ENCODE measurements at places on chromosomes 6 and 20. TPM values are rescaled to one million over a fixed set of nuclear protein-coding genes. Genes with fewer than 3 reads are reported as not detected.
A peak's percentile ranks its signal among the peaks of the same experiment; 100 is the strongest.

- no peak overlapping the region for H3K27ac ChIP-seq
- no peak for DNase-seq
- peaks cover 11% of the 10 kb centered on the region for H3K4me1 ChIP-seq
- no peak overlapping the region for H3K4me3 ChIP-seq
- H3K27me3 ChIP-seq: peaks cover 4% of the 10 kb centered on the region
These were observed 47.7 kb downstream of the BANF2 start for GRCh38 chr20:17747431-17747846.

GRCh38 chr20:44370639-44371218, 15.2 kb downstream of the HNF4A start:
- peaks cover 4% of the 10 kb centered on the region for H3K4me1 ChIP-seq
- H3K27me3 ChIP-seq: peaks cover 9% of the 10 kb centered on the region
- H3K4me3 ChIP-seq: no peak overlapping the region
- no peak for DNase-seq

GRCh38 chr6:137039010-137039409, 5.8 kb downstream of the IL20RA start:
- no peaks in the 10 kb centered on the region for H3K36me3 ChIP-seq
- H3K27ac ChIP-seq: no peak overlapping the region
- H3K27me3 ChIP-seq: peaks cover 70% of the 10 kb centered on the region
- H3K4me3 ChIP-seq: no peak overlapping the region

DNA sequence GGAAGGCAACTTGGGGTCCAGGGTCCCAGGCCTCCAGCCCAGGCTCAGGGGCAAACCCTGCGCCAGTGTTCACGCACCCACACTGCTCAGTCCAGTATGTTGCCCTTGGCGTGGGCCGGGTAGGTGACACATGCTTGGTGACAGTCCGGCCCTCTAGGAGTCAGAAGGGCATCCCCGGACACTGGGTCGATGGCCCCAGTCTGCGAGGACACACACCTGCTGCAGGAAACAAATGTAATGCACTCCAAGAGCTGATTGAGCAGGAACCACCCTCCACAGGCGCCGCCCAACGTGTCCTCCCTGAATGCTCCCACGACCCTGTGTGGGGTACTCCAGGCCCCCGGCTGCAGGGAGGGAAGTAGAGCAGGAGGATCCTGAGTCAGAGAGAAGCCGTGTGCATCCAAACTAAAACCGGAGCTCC, 160.7 kb downstream of the DLL1 start:
- no peaks in the 10 kb centered on the region for H3K4me1 ChIP-seq
- no peaks in the 10 kb centered on the region for H3K36me3 ChIP-seq
- peak; percentile 82 for DNase-seq
- no peak overlapping the region for H3K4me3 ChIP-seq
- H3K27ac ChIP-seq: no peak overlapping the region
- H3K27me3 ChIP-seq: no peaks in the 10 kb centered on the region

The PBOV1 gene
- total RNA-seq: not detected

The OOEP gene
- not detected for total RNA-seq

The RALGAPB gene
- total RNA-seq: 37.1 TPM

DNA sequence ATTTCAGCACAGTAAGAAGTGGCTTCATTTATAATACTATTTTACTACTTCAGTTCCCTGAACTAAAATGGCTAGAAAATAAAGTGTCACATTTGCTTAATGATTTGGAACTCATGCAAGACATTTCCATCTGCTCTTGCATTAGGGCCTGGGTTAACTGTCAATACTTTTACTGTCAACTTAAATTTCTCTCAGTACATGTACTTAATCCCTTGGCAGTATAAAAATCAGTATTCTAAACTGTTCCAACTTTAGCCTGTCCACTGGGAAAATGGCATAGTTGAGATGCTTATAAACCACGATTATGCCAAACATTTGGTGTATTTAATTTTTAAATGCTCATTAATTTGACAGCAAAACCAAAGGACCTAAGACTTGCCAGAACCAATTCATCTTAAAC, 154.5 kb downstream of the ASCC3 start:
- H3K27ac ChIP-seq: no peak overlapping the region
- peaks cover 11% of the 10 kb centered on the region for H3K36me3 ChIP-seq
- DNase-seq: no peak
- no peak overlapping the region for H3K4me3 ChIP-seq
- peaks cover 46% of the 10 kb centered on the region for H3K4me1 ChIP-seq
- H3K27me3 ChIP-seq: no peaks in the 10 kb centered on the region

GRCh38 chr6:44698602-44699001, 311.1 kb downstream of the CDC5L start:
- H3K27ac ChIP-seq: no peak overlapping the region
- peaks cover 7% of the 10 kb centered on the region for H3K27me3 ChIP-seq
- DNase-seq: peak; percentile 44

- no peak overlapping the region for H3K27ac ChIP-seq
- H3K4me3 ChIP-seq: no peak overlapping the region
- H3K4me1 ChIP-seq: no peaks in the 10 kb centered on the region
- H3K27me3 ChIP-seq: peaks cover 3% of the 10 kb centered on the region
These were observed 98.7 kb downstream of the RNF144B start for GRCh38 chr6:18485660-18486435.

DNA sequence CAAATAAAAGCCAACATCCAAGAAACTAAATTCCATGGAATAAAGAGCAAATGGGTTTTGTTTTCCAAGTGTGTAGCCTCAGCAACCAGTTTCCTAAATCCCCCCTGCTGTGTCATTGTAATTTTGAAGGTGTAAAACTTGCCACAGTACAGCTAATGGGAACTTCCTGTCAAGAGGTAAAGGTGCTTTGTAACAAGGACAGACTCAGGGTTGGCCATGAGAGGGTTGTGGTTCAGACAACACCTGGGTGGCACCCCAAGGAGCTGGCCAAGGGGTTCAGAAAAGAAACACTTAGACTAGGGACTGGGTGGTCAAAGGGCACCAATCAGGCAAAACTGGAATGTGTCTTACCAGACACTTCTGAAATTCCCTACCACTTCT, 52.4 kb upstream of the LYRM2 start:
- no peaks in the 10 kb centered on the region for H3K27me3 ChIP-seq
- peaks cover 53% of the 10 kb centered on the region for H3K36me3 ChIP-seq
- H3K4me1 ChIP-seq: no peaks in the 10 kb centered on the region
- H3K27ac ChIP-seq: peak overlapping the region; percentile 10

DNA sequence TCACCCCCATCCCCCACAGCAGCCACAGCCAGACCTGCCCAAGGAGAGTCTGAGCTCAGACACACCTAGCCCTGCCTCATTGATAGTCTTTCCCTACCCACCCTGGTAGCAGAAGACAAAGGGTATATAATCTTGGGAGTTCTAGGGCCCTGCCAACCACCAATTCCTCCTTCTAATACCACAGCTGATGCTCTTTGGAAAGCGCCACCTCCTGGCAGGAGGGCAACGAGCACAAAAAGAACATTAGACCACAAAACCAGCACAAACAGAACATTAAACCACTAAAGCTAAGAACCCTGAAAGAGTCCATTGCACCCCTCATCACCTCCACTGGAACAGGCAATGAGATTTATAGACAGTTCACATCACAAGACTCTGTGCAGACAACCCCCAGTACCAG, 195.8 kb upstream of the FUT9 start:
- no peaks in the 10 kb centered on the region for H3K36me3 ChIP-seq
- no peaks in the 10 kb centered on the region for H3K4me1 ChIP-seq
- no peak for DNase-seq
- H3K4me3 ChIP-seq: no peak overlapping the region
- no peaks in the 10 kb centered on the region for H3K27me3 ChIP-seq

DNA sequence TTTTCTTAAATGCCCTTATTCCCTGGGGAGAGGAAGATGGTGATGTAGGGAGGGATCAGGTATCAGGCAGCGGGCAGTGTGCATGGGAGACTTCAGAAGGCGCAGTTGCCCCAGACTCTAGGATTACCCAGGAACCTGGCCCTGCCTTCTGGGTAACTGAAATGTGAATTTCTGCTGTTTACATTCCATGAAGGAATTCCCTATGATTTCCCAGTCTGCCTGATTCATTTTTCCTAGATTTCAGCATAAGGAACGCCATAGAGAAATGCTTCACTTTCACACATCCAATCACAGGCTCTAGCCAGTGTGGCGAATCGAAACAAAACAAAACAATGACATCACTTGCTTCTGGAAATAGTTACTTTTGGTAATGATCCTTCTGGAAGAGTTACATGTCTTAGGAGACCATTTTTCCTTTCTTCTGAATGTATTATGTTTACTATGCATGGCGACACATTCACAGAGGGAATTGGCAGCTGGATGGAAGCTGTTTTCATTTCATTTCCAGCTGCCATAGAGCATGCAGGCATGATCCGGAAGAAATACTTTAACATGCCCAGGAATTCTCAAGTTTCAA, 33.3 kb downstream of the LRP11 start:
- peaks cover 7% of the 10 kb centered on the region for H3K36me3 ChIP-seq
- no peaks in the 10 kb centered on the region for H3K27me3 ChIP-seq
- DNase-seq: no peak
- H3K4me1 ChIP-seq: peaks cover 18% of the 10 kb centered on the region
- H3K27ac ChIP-seq: peak overlapping the region; percentile 94

- no peaks in the 10 kb centered on the region for H3K27me3 ChIP-seq
- DNase-seq: no peak
- no peaks in the 10 kb centered on the region for H3K4me1 ChIP-seq
These were observed 12.4 kb downstream of the LY86 start for GRCh38 chr6:6600875-6601274.

GRCh38 chr6:13479971-13480434, 7.4 kb downstream of the GFOD1 start:
- H3K4me3 ChIP-seq: no peak overlapping the region
- no peaks in the 10 kb centered on the region for H3K4me1 ChIP-seq
- no peak overlapping the region for H3K27ac ChIP-seq

DNA sequence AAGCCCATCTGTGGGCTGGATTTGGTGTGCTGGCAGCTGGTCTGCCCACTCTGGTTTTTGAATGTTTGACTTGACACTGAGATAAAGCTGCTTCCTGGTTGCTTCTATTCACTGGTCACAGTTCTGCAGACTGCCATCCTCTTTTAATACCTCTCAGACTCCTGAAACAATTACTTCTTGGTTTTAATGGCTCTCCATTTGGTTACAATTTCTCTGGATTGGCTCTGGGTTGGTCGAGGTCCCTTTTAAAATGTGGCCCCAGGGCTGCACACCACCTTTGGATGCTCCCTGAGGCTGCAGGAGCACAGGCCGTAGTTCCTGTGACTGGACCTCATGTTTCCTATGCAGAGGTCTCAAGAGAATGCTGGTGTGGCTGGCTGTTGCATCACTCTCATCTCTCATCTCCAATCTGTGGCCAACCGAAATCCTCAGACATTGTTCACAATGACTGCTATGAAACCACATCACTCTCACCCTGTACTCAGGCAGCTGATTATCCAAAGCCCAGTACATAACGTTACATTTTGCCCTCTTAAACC, 98.5 kb downstream of the INSM1 start:
- peaks cover 7% of the 10 kb centered on the region for H3K36me3 ChIP-seq
- no peak overlapping the region for H3K4me3 ChIP-seq
- no peak for DNase-seq
- no peak overlapping the region for H3K27ac ChIP-seq

DNA sequence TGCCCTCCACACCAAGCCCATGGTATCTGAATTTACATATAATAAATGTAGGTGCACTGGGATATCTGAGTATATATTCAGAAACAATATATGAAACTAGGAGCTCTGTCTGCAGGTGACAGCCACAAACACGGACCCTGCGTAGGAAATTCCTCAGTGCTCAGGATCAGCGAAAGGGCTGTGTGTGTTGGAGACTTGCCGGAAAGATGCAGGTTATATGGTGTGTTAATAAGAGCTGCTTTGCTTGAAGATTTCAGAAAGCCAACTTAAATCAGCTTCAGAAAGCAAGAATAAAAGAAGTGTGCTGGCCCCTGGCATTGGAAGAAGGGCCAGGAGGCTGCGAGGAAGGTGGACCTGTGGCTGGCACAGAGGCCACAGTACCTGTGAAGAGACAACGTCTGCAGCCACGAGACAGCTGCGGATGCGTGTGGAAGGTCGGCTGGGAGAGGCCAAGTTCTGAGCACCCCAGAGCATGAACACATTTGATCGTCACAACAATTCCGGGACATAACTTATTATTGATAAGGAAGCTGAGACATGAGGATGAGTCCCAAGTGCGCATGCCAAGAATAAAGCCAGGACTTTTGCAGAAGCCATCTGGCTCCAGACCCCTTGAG, 183.2 kb downstream of the DLL1 start:
- H3K4me1 ChIP-seq: no peaks in the 10 kb centered on the region
- DNase-seq: peak; percentile 15
- no peak overlapping the region for H3K27ac ChIP-seq
- no peaks in the 10 kb centered on the region for H3K27me3 ChIP-seq
- H3K4me3 ChIP-seq: no peak overlapping the region
- H3K36me3 ChIP-seq: no peaks in the 10 kb centered on the region

The TMC2 gene
- total RNA-seq: not detected

The FOXC1 gene
- 106 TPM for total RNA-seq

The TCF15 gene
- not detected for total RNA-seq

The TDRD6 gene
- total RNA-seq: 0.05 TPM

The ASIP gene
- total RNA-seq: not detected

GRCh38 chr20:21396599-21397340, 556 bp downstream of the NKX2-4 start:
- no peak overlapping the region for H3K27ac ChIP-seq
- peaks cover 4% of the 10 kb centered on the region for H3K36me3 ChIP-seq
- H3K27me3 ChIP-seq: peaks cover 78% of the 10 kb centered on the region
- no peak overlapping the region for H3K4me3 ChIP-seq

- DNase-seq: no peak
- H3K4me1 ChIP-seq: no peaks in the 10 kb centered on the region
- no peak overlapping the region for H3K4me3 ChIP-seq
- peaks cover 3% of the 10 kb centered on the region for H3K27me3 ChIP-seq
- no peaks in the 10 kb centered on the region for H3K36me3 ChIP-seq
- H3K27ac ChIP-seq: no peak overlapping the region
These were observed 78.7 kb downstream of the CDH22 start for GRCh38 chr20:46229478-46230105.

GRCh38 chr20:9323622-9324021, 190.8 kb upstream of the LAMP5 start:
- H3K27me3 ChIP-seq: no peaks in the 10 kb centered on the region
- peaks cover 3% of the 10 kb centered on the region for H3K4me1 ChIP-seq
- H3K4me3 ChIP-seq: no peak overlapping the region

- no peak overlapping the region for H3K4me3 ChIP-seq
- H3K27ac ChIP-seq: peak overlapping the region; percentile 76
- no peaks in the 10 kb centered on the region for H3K27me3 ChIP-seq
- H3K4me1 ChIP-seq: peaks cover 20% of the 10 kb centered on the region
- H3K36me3 ChIP-seq: peaks cover 8% of the 10 kb centered on the region
These were observed 31.7 kb upstream of the ASXL1 start for GRCh38 chr20:32326504-32326845.

- no peak overlapping the region for H3K4me3 ChIP-seq
- DNase-seq: no peak
- H3K36me3 ChIP-seq: peaks cover 2% of the 10 kb centered on the region
- H3K27me3 ChIP-seq: peaks cover 15% of the 10 kb centered on the region
- no peaks in the 10 kb centered on the region for H3K4me1 ChIP-seq
These were observed 168.0 kb downstream of the ZMYND8 start for GRCh38 chr20:47188540-47188939.

The CCN6 gene
- not detected for total RNA-seq

DNA sequence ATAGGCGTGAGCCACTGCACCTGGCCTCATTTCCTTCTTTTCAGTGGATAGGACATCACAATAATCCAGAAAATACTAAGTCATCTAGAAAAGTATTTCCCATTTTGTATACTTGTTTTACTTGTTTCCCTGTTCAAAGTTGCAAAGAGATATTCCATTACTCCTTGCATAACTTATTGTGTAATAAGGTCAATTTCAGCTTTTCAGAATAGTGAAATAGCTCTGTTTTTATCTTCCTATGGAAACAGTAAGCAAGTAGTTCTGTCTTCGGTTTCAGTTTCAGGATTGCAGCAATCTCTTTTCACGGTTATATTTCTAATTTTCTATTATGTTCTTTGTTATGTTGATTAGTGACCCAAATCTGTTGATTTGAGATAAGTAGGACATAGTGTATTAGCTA, 6.0 kb downstream of the STX11 start:
- H3K27ac ChIP-seq: no peak overlapping the region
- no peaks in the 10 kb centered on the region for H3K36me3 ChIP-seq
- no peak for DNase-seq
- no peak overlapping the region for H3K4me3 ChIP-seq
- no peaks in the 10 kb centered on the region for H3K27me3 ChIP-seq
- H3K4me1 ChIP-seq: peaks cover 28% of the 10 kb centered on the region
